AG20443 (cell line): ENCODE measurements at places on chromosomes 4 and X.

DNA sequence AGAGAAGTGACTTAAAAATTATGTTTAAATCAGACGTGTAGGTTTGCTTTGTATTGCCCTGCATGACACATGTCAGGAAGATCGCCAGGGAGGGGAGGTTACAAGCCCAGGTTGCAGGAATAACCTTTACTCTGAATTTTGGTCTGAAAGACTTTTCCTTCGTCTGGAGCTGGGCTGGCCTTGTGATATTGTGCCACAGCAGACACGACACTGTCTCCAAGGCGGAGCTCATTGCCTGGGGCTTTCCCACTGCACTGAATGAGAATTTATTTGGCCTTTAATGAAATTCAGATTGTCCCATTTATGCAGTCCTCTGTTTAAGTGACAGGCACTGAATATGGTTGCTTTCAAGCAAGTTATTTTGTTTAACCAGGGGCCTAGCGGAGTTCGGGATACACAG, 45.1 kb downstream of the RHOH start:
- peak; percentile 29 for DNase-seq

DNA sequence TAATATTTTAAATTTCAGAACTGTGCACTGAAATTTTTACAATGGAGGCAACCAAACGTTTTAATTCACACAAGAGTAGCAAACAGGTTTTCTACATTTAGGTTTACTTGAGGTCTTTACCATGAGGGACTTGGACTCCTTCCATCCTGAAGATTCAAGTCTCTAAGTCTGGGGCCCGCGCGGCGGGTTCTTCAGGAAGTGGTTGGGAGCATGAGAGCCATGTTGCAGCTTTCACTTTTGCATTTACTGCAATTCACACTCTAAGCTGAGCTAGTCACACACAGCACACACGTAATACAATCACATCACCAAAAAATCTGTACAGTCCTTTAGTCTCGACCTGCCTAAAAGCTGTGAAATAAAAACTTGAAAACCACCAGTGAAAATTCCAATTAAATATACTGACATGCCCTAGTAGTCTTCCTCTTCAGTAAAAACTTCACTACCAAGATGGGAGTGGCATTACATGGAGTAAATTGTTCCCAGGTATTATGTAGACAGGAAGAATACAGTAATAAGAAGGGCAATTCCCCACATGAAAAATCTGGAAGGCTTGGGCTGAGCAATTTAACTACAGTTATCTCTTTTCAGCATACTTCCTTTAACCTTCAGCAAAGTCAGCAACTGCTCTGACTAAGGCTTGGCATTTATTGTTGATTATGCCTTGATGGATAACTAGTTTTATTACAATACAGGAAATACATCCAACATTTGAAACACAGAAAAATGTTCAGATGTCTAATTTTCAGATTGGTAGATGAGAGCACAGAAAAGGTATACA, 571.1 kb upstream of the DIPK2B start:
- DNase-seq = no peak

GRCh38 chrX:152988536-152989291, 5.2 kb downstream of the PNMA5 start:
- no peak for DNase-seq

- no peak for DNase-seq
These were observed 77.2 kb downstream of the TMEM131L start for GRCh38 chr4:153543351-153543750.

GRCh38 chr4:57037982-57038604, 59.4 kb downstream of the POLR2B start:
- peak; percentile 57 for DNase-seq

GRCh38 chr4:139599594-139600374, 43.8 kb upstream of the SETD7 start:
- DNase-seq = no peak

DNA sequence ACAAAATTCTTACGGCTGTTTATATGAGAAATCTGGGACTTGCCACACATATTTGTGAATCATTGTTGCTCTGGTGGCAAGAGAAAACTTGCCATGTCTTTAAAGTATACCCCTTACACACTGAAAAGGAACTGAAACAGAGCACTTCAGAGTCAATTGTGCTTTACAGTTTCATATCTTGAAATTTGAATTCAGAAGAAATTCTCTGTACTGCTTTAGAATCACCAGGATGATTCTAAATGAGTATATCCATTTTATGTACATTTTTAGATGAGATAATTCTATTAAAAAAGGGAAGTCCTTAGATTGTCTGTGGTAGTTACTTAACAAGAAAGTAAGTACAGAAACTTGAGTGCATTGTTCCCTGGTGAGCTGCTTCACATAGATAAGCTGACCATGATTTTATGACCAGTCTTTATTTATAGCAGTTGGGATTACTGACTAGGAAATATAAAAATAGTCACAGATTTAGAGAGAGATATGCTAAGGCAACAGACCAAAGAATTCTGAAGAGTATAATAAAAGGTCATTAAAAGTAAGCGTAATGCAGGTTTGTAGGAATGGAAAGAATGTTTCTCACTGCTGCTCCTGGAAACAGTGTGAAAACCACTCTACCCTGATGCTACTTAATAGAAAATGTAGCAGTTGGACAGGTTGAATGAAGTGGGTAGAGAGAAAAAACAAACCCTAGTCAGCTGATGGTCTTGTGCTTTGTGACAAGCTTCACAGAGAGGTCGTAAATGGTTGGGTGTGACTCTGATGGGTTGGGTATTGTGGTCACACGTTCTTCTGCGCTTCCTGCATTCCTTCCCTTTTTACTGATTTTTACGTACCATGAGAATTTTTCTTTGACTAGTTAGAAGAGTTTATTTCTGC, 41.0 kb downstream of the FNIP2 start:
- peak; percentile 72 for DNase-seq

DNA sequence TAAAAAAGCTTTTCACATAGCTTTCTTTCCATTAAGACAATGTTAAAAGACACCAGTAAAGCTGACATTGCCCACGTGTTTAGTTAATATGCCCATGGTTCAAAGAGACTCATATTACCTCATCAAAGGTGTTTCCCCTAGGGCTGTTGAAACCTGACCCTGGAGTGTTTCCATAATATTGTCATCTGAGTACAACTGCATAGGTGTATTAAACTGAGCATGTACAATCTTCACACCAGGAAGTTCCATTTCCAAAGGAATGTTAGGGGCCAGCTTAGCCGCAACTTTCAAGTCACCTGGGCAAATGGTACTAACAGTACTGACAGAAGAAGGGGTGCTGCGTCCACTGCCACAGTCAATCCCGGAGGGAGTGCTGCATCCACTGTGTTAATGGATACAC, 27.1 kb downstream of the PDLIM3 start:
- no peak for DNase-seq

DNA sequence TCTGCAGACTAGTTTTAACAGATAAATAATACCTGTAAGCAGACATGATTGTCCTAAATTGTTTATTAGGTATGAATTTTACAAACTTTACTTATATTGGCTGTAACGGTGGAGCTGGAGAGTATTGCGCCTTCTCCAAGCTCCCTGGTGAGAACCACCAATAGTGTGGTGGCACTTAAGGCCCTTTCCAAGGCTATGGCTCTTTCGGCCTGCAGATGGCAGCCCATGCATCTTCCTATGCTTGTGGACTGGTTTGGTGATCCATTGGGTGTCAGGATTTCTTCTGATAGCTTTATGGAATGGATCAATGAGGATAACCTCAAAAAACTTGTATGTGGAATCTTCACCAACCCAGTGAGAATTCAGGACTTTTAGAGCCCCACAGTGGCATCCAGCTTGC, 7.8 kb downstream of the LARP1B start:
- peak; percentile 12 for DNase-seq

DNA sequence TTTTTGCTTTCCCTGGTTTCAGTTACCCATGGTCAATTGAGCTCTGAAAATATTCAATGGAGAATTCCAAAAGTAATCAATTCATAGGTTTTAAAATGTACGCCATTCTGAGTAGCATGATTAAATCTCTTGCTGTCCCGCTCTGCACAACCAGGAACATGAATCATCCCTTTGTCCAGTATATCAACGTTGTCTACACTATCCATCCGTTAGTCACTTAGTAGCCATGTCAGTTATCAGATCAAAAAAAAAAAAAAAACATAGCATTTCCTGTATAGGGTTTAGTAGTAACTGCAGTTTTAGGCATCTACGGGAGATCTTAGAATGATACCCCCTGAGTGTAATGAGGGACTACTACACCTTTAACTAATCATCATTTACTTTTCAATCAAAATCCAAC, 15.1 kb downstream of the LAMP2 start:
- DNase-seq = no peak

DNA sequence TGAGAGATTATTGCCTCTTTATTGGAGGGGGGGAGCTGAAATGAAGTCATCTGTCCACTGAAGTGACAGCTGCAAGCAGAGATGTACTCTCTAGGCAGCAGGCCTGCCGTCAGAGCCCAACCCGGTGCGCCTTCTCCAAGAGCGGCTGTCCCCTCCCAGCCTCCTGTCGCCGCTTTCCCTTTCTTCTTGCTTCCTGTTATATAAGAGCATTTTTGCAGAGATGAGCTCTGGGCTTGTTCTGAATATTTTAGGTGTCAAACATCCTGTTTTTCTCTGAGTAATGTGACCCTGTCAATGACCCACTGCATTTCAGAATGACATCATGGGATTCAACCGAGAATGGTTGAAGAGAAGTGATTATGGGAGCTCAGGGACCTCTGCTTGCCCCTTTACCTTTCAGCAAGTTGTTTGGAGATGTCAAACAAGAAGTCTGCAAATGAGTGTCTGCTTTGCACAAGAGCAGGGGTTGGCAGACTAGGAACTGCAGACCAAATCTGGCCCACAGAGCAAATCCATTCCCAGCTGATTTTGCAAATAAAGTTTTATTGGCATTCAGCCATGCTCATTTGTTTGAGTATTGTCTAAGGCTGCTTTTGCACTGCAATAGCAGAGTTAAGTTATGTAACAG, 79.9 kb downstream of the SLC9A6 start:
- peak; percentile 17 for DNase-seq

- DNase-seq = no peak
These were observed 175.8 kb downstream of the PPP1R2C start for GRCh38 chrX:42602136-42602535.

- no peak for DNase-seq
These were observed 552 bp downstream of the PIM2 start for GRCh38 chrX:48918301-48918642.

- no peak for DNase-seq
These were observed 393.7 kb downstream of the PPP3CA start for GRCh38 chr4:100953616-100954015.

DNA sequence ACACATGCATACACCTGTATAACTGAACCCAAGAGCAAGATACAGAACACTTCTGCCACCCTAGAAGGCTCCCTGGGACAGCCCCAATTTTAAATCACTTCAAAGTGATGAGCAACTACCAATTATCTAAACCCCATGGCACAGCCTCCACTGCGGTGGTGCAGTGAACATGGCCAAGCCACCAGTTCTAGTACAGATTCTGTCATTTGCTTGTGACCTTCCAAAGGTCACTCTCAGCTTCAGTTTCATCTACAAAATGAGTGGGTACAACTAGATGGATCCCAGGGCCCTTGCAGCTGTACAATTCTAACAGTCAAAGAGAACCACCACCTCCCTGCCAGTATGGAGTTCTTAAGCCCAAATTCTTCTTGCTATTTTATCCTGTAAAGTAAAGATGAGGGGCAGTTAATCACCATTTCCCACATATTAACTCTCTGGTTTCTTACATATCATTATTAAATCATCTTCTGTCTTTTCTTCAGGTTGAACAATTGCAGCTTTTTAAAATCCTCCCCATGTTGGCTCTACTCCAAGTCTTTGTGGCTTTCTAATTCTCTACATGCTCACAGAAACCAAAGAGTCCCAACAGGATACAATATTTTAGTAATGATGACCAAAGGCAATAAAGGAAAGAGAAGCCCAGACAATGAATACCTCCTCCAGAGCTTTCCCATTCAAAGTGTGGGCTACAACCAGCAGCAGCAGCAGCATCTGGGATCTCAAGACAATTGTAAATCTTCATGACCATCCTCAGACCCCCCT, 39.0 kb upstream of the GPM6B start:
- DNase-seq = no peak

- DNase-seq = no peak
These were observed 751.2 kb upstream of the PABPC4L start for GRCh38 chr4:134952775-134953174.

DNA sequence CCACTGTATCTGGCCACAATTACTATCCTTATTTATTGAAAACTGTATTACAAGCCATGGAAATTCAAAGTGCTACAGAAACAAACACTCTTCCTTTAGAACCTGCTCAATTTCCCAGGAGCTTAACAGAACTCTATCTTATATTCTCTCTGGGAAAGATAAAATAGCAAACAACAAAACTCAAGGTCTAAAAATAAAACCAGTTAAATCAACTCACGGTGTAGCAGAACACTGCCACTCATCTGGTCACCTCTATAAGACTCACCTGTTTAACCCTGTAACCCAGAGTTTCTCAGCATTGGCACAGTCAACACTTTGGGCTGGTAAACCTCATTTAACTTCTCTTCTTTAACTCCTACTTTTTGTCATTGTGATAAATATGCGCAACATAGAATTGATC, 348.9 kb downstream of the DCHS2 start:
- DNase-seq = no peak

- no peak for DNase-seq
These were observed 649 bp upstream of the VBP1 start for GRCh38 chrX:155215443-155216178.

- DNase-seq = peak; percentile 10
These were observed 37.9 kb upstream of the MXRA5 start for GRCh38 chrX:3384327-3384726.

GRCh38 chr4:139968831-139969230, 185.2 kb downstream of the MAML3 start:
- DNase-seq = no peak

GRCh38 chr4:140097572-140097971, 56.4 kb downstream of the MAML3 start:
- no peak for DNase-seq

GRCh38 chr4:17623451-17624001, 9.1 kb downstream of the MED28 start:
- no peak for DNase-seq

- peak; percentile 59 for DNase-seq
These were observed 63.4 kb downstream of the PSAPL1 start for GRCh38 chr4:7371210-7371941.

DNA sequence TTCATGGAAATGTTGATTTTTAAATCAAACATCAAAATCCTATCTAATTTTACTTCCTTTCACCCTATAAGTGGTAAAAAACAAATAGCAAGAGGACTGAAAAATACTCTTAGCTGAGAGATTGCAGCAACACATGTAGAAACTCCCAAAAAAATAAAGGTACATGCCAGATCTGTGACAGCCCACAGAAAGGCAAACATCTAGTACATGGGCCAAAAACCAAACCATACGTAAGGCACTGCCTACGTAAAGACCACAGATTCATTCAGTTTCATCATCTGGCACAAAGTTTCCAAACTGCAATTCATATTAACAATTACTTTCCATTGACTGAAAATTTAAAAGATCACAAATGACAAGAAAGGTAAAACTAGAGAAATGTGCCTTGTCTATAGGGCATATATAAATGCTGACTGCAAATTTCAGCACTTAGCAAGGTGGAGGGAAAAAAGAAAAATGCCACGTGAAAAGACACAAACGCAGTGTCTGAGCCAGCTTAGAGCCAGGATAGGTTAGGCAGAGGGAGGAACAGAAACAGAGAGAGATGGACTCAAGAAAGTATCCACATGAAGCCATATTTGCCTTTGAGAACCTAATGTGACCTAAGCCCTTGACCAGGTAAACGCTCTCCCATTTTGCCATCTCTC, 88.1 kb downstream of the TSPAN5 start:
- DNase-seq = no peak
